Activated CD4-positive, alpha-beta T cell treated with anti-CD3 and anti-CD28 coated beads, Interleukin-2, amount 10 ng/mL, durations not matched to agents 7 days and 5 days (primary cell): ENCODE measurements at places on chromosomes 2 and 18. TPM values are rescaled to one million over a fixed set of nuclear protein-coding genes. Genes with fewer than 3 reads are reported as not detected.

KCNF1 gene
- not detected for total RNA-seq

SKOR2 gene
- not detected for total RNA-seq

DNA sequence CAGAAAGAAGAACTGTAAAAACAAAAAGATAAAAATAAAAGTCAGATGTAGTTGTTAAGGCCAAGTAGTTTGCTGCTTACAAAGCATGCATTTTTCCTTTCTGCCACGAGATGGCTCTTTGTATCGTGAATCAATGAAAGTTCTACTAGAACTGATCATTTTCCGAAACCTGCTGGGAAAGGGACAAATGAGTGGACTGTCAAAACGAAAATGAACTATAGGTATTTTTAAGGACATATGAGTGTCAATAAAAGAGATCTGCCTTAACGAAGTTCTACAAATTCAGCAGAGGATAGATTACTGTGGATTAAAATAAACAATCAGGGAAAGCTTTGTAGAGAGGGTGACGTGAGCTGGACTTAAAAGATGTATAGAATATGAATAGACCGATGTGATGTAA, 15.0 kb upstream of the ELOA2 start:
- DNase-seq: peak; percentile 31

GPAT2 gene
- 5.3 TPM for total RNA-seq

- no peak for DNase-seq
These were observed 609.4 kb upstream of the CNTNAP5 start for GRCh38 chr2:123415678-123416077.

- DNase-seq: no peak
These were observed 20.1 kb downstream of the DSEL start for GRCh38 chr18:67496469-67496868.

- no peak for DNase-seq
These were observed 403.8 kb upstream of the ID2 start for GRCh38 chr2:8277921-8278571.

GRCh38 chr2:217168496-217168895, 308.6 kb upstream of the TNP1 start:
- DNase-seq: no peak

DNA sequence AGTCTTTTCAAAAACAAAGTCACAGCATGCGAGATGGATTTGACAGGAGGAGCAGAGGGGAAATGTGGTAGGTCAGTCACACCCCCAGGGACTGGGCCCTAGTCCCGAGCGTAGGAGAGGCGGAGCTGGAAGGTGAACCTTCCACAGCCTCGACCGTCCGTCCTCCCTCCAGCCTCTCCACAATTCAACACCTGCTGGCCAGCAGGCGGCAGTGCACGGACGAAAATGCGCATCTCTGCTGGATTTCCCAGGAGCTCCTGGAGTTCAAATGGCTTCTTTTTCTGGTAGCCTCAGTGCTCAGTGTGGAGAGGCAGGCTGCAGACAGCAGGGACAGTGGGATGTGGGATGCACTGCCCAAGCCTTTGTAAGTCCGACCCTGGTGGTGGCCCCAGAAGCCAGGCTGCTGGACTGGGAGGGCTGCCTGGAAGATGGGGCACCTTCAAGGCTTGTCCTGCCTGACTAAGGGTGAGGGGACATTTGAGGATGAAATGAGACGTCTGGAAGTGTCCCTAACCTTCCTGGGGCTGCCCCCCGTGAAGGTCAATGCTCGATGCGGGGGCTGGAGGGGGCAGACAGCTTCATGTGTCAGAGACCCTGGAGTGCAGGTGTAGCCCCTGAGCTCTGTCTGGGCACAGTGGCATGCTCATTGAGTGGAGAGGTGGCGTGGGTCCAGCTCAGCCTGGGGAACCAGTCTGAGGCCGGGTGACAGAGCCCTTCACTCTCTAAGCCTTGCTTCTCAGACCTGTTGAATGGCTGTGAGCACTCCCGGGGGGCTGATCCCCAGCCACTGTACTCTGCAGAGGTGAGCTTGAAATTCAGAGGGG, 189.5 kb downstream of the TFCP2L1 start:
- DNase-seq: peak; percentile 12

RAX gene
- total RNA-seq: not detected

DNA sequence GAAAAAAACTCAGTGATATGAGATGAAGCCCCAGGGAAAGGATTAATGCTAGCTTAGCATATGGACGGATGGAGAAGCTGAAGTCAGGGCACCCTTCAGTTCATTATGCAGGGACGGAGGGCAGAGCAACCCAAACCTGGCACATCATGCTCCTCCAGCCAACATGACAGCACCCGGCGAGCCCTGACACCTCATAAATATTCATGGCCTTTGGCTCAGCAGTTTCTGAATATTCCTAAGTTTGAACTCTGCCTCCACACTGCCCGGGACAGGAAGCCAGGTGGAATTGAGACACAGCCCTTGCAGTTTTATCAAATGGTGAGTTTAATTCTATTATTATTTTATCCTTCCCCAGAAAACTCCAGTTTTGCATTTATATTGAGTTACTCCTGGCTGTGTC, 87.3 kb upstream of the SH3BP4 start:
- DNase-seq: no peak

STPG4 gene
- 0.44 TPM for total RNA-seq

TMEM182 gene
- 2.5 TPM for total RNA-seq

- DNase-seq: no peak
These were observed 51.9 kb downstream of the DYSF start for GRCh38 chr2:71505086-71505769.

- no peak for DNase-seq
These were observed 573.3 kb downstream of the LRP1B start for GRCh38 chr2:141557329-141558095.
